Stimulated activated CD4-positive, alpha-beta T cell treated with anti-CD3 and anti-CD28 coated beads, Interleukin-4, amount 100 ng/mL, for 4 hours (primary cell): ENCODE measurements at places on chromosomes 5 and 9.

DNA sequence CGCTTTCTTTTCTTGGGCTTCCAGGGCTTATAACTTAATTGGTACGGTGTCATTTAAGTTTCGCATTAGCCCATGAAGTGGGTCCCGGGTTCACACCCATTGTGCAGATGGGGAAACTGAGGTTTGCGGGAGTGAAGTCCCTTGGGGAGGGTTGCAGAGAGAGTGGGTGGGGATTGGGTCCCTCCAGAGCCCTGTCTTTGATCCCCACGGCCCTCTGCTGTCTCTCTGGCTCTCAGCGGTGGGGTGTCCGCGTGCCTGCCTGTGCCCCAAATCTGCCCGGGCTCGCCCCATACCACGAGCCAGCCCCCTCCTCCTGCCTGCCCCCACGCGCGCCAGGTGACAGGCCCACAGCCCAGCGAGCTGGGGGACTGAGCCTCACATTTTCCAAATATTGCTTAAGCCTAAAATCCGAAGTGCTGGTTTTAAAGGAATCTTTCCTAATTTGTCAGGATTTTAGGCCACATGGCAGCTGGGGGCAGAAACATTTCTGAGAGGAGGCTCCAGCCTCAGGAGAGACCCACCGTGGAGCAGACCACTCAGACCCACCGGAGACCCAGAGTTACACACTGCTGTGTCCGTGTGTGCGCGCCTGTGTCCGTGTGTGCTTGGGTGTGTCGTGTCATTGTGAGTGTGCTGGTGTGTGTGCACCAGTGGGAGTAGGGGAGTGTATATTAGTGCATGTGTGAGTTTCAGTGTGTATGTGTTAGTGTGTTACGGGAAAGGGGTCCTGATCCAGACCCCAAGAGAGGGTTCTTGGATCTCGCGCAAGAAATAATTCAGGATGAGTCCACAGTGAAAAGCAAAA lies 159.5 kb upstream of the IER5L start:
- no peak for DNase-seq

DNA sequence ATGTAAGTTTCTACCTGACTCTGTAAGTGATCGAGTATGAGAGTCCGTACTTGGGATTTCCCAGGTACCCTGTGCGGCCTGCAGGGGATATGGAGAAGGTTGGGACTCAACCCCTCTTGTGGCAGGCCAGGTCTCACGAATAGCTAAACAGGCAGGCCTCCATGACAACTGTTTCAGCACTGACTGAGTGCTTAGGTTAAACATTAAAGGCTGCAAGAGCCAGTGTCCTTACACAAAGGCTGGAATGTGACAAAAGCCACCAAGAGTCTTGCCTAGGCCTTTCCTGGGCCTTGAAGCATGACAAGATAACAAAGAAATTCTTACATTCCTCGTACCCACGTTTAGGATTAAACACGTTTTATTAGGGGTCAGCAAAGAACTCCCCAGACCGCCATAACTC lies 58.6 kb downstream of the THBS4 start:
- no peak for DNase-seq

DNA sequence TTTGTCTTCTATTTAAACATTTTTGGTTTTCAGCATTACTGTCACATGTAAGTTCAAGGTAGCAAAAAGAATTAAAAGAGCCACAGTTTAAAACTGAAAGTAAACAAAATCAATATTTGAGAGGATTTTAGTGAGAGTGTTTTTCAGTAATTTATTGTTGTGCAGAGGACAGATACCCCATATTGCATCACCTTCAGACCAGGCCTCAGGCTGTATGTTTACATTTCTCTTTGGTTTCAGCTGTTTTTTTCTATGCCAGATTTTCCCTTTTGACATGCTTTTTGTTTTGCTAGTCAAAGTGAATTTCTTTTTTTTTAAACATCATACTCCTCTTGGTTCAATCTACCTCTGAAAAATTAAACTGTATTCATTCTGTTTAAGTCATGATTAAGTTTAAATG lies 47.2 kb downstream of the MAST4 start:
- no peak for DNase-seq

DNA sequence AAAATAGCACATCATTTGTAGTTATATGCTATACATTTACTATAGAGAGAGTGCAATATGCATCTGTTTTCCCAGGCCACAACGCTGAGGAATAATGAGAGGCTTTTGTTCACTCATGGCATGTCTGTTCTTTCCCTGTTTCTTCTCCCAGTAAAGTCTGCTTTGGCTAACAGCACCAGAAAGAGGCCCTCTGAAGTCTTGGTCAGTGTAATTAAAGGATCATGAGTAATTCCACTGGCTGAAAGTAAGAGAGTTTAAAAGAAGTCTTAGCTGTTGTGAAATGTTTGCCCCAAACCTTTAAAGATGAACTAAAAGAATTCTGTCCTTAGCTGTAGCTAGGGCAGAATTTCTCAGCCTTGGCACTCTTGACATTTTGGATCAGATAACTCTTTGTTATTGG lies 228.8 kb downstream of the TLE4 start:
- DNase-seq, result no peak

- no peak for DNase-seq
These were observed 69.9 kb downstream of the CYFIP2 start for GRCh38 chr5:157335534-157336422.

DNA sequence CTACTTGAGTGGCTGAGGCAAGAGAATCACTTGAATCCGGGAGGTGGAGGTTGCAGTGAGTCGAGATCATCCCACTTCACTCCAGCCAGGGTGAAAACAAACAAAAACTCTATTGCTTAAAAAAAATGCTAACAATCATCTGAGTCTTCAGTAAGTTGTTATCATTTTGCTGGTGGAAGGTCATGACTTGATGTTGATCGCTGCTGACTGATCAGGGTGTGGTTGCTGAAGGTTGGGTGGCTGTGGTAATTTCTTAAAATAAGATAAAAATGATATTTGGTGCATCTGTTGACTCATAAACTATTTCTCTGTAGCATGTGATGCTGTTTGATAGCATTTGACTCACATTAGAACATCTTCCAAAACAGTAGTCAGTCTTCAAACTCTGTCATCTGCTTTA lies 349.4 kb upstream of the PAPPA start:
- DNase-seq, result no peak

DNA sequence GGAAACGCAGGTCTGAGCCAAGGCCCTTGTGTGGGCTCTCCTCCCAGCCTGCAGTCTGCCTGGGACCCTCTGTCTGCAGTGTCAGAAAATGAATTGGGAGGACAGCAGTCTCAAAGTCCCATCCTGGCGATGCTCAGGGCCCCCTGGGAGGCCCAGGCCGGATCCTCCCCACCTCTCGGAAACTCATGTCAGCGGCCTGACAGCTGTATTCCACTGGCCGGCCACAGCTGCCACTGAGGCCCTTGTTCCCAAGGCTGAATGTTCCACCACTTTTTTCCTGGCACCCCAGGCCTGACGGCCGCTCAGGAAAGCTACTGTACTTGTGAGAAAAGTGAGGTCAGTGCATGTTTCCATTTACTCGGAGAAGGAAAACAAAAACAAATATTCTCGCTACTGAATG lies 180.0 kb downstream of the FGF18 start:
- DNase-seq, result no peak

GRCh38 chr5:66558560-66558959 lies 37.6 kb upstream of the MAST4 start:
- no peak for DNase-seq

GRCh38 chr5:126848253-126848652 lies 71.3 kb downstream of the LMNB1 start:
- no peak for DNase-seq

GRCh38 chr5:68332556-68332955 lies 117.0 kb downstream of the PIK3R1 start:
- no peak for DNase-seq

DNA sequence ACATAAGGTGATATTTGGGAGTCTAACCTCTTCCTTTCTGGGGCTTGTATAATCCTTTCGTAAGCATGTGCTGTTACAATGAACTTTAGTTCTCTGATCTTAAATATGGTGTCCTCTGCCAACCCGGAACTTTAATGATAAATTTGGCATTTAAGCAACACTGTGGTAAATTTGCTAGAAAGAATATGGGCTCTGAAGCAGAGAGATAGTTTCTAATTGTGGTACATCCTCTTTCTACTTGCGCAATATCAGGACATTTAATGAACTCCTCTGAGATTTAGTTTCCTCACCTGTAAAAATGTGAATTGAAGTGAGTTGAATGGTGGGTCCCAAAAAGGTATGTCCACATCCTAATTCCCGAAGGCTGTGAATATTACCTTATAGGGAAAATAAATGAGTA lies 364.7 kb downstream of the CAAP1 start:
- DNase-seq, result no peak

DNA sequence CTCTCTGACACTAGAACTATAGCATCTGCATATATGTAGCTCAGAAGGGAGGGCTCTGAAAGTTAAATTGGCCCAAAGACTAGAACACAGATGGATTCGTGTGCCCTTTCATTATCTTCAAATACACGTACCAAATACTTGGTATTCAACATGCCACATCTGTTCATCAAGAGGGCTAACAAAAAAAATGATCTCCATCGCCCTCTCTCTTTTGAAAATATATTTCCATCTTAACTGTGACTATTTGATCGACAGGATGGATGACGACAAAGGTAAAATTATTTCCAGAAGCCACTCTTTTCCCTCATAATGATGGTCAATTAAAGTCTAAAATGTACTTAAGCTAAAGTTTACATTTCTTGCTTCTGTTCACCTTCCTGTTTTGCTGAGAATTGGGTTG lies 77.0 kb downstream of the SEMA6A start:
- DNase-seq, result no peak

GRCh38 chr9:94632737-94633136 lies 6.6 kb downstream of the FBP1 start:
- no peak for DNase-seq

GRCh38 chr5:163407034-163407655 lies 30.2 kb upstream of the CCNG1 start:
- DNase-seq, result no peak

GRCh38 chr5:141512390-141512910 lies 23.6 kb downstream of the PCDHGC5 start:
- peak; percentile 75 for DNase-seq

GRCh38 chr5:88734983-88735382 lies 148.0 kb downstream of the MEF2C start:
- DNase-seq, result no peak

DNA sequence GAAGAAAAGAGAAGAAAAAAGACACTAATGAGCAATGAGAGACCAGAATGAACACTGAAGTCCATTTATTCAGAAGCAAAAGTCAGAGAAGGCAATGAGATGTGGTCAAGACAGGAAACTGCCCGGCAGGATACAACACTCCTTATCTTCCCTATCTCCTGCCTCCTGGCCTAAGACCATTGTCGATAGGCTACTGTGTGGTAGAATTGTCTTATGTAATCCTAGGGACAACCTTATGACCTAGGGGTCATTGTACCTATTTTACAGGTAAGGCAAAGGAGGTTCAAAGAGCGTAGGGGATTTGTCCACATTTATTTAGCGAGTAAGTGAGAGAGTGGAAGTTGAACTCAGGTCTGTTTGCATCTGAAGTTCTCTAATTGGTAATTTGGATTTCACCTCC lies 63.0 kb upstream of the PTPN3 start:
- DNase-seq, result no peak

DNA sequence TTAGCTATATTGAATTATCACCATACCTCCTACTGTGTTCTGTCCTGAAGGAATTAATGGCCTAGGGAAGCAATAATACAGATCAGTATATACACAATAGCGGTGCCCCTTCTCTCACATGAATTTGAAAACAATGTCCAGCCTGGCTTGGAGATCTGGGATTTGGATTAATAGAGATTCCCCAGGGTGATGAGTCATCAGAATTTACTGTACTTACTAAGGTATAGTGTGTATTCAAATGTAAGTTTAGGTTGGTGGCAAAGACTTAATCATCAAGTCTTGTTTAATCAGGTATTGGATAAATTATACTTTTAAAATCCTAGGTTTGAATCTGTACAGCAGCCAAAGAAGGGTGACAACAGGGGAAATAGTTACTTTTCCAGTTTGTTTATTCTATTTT lies 121.5 kb downstream of the FEM1C start:
- no peak for DNase-seq

GRCh38 chr5:87551911-87552310 lies 139.2 kb upstream of the CCNH start:
- DNase-seq, result no peak

- no peak for DNase-seq
These were observed 220.2 kb downstream of the DMAC1 start for GRCh38 chr9:7579351-7579750.

DNA sequence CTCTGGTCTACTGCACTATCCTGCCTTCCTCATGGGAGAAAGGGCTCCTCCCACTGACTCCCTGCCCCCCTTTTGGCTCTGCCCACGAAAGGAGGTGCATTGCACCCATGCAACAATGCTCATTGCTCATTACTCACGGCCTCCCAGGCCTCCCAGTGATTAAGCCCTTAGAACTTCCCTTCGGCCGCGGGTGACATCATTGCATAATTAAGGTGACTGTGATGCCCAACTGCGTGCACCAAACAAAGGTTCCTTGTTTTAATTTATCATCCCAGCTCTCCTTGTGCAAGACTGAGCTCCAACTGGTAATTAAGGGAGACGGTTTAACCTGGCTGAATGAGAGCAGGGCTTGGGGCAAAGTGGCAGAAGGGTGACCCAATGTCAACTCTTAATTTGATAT lies 180.4 kb downstream of the GAS1 start:
- DNase-seq, result no peak

DNA sequence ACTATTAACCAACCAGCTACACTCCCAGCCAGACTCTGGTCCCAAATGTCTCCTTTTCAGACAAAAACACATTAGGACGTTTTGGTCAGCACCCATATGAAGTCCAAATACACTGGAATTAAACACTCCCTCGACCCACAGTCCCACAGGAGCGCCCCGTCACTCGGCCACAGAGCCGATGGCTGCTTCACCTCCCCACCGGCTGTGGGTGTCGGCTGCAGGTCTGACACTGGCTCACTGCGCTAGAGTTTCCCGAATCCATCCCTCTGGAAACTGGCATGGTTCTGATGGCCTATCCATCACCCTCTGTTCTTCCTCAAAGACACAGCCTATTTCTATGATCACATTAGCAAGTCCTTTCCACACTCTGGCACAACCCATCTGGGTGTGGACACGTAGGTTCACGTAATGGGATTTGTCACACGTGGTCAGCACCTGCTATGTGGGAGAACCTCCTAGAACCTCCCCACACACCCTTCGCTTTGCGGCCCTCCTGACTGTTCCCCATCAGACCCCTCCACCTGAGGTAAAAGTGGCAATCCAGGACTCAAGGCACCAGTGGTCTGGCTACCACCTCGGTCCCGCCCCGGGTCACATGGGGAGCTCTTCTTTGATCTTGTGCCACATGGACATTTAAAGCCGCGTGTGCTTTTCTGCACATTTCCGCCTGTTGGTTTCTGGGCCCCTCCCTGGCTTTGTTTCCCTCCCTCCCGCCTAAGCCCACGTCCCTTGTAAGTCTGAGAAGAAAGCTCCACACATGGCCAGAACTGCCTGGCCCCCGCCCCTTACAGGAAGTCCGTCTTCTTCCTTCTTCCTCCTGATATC lies 131.1 kb upstream of the PHYKPL start:
- DNase-seq, result no peak

GRCh38 chr9:135076876-135077430 lies 10.5 kb upstream of the OLFM1 start:
- DNase-seq, result no peak

DNA sequence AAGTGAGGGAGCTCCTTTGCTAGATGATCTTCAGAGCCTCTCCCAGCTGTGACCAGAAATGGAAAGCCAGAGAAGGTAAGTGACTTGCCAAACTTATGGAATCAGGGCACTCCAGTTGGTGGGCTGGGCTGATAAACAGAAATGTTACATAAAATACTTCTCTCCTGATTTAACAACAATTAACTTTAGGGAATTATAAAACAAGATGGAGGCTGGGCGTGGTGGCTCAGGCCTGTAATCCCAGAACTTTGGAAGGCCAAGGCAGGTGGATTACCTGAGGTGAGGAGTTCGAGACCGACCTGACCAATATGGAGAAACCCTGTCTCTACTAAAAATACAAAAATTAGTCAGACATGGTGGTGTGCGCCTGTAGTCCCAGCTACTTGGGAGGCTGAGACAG lies 899 bp upstream of the MED10 start:
- no peak for DNase-seq
